ENCODE measurements at places on chromosomes 6 and 20. TPM values are rescaled to one million over a fixed set of nuclear protein-coding genes. Genes with fewer than 3 reads are reported as not detected.

DNA sequence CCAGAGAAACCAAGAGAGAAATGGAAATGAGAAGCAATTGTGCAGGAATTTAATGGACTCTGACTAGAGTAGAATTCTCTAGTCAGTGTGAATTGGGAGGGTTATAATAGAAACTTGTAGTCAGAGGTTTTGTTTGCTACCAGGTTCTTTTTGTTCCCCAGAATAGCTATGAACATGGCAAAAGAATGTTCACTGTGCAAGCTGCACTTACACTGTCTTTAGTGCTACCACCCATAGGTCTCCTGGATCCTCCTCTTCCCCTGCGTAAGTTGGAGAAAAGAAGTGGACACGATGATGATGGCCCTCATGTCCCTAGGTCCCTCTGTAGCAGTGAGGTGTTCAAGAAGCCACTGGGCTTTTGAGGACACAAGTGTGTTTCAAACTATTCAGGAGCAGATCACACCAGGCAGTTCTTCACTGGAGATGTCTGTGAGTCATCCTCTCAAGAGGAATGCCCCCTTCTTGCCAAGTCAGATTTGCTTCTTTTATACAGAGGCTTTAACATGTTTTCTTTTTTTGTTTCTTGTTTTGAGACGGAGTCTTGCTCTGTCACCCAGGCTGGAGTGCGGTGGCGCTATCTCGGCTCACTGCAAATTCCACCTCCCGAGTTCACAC, 47.6 kb upstream of the SMIM8 start:
- peak; percentile 51 for DNase-seq

DNA sequence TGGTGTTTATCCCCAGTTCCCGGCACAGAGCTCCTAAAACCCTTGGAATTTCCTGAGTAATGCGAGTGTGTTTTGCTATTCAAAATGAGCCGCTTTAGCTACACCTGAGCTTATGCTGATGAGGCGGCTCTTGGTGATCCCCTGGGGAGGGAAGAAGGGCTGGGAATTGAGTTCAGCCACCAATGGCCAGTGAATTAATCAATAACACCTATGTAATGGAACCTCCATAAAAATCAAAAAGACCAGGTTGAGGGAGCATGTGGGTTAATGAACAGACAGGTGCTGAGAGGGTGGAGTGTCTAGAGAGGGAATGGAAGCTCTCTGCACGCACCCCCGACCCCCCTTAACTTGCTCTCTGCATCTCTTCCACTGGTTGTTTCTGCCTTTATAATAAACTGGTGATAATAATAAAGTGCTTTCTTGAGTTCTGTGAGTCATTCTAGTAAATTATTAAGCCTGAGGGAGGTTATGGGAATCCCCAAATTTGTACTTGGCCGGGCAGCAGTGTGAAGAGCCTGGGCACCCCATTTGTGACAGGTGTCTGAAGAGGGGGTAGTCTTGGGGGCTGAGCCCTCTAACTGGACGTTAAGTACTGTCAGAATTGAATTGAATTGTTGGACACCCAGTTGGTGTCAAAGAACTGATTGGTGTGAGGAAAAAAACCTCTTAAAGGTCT, 24.6 kb upstream of the SERPINB1 start:
- DNase-seq, result no peak

Gene PARD6B
- 0.71 TPM for polyA plus RNA-seq

DNA sequence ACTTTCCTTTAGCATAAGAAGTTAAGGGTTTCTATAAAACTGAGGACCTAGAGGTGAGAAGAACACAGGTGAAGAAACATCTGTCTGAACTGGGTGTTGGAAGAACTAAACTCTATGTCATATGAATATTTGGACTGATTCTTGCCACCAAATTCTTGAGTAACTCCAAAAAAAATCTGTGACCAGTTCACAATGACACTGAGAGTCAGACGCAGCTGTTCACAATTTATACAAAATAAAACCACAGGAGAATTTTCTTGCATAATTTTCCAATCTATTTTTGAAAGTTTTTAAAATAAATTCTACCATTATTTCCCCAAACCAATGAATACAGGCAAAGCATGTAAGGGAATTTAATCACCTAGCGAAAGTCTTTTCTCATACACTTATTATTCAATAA, 148.1 kb upstream of the TCF21 start:
- no peak for DNase-seq

GRCh38 chr6:5850848-5851255, 155.9 kb downstream of the NRN1 start:
- DNase-seq, result no peak

Gene SLC44A4
- 0.12 TPM for polyA plus RNA-seq

GRCh38 chr6:87879132-87879861, 168.3 kb upstream of the SPACA1 start:
- no peak for DNase-seq

- no peak for DNase-seq
Observed at GRCh38 chr20:41669708-41670263, 51.6 kb upstream of the CHD6 start.

- no peak for DNase-seq
Observed at GRCh38 chr6:84657486-84657885, 106.9 kb downstream of the TBX18 start.

Gene BCKDHB
- 21.3 TPM for polyA plus RNA-seq

Gene TTLL9
- not detected for polyA plus RNA-seq

GRCh38 chr6:160258346-160259142, at the start of gene SLC22A2:
Gene SLC22A2, minus strand, starts transcription at chr6:160258821. Its CDS starts 64 bp downstream, at chr6:160258757.
- DNase-seq, result no peak

DNA sequence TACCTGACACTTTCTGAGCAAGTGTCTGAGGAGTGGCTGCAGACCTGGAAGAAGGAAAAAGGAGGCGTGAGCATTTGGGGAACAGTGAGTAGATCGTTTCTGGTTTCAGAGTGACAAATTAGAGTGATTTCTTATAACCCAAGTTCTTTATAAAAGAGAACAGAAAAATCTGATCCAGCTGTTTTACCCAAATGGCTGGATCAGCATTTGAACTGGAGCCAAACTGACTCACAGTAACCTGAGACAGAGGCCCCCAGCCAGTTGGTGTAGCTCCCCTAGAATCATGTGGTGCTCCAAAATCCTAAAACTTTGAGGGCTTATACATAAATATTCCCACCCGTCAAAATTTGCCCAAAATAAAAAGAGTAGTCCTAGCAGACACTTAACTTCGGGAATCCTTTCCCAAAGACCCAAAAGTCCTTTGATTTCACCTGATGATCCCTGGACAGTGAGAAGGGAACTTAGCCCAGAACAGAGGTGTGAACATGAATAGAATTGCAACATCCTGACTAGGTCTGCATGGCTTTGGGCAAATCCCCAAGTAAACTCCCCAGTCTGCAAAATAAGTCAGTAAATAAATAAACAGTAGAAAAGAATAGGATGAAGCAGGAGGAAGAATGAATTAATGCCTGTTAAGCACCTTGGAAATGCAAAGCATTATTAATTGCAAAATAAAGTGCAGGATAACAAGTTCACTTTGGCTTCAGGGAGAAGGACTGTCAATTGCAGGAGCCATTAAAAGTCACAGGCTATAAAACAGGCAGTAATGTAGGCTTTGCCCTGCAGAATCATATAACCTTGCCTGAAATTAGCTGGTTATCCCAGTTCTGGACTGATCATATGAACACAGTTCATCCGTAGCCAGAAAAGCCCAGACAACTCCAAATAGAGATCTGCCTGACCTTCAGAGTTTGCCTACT, 262.0 kb upstream of the JARID2 start:
- no peak for DNase-seq

Gene ID4
- 0.32 TPM for polyA plus RNA-seq

Gene KCNB1
- 0.04 TPM for polyA plus RNA-seq

GRCh38 chr20:11267762-11268335, 594.0 kb upstream of the JAG1 start:
- DNase-seq, result no peak

DNA sequence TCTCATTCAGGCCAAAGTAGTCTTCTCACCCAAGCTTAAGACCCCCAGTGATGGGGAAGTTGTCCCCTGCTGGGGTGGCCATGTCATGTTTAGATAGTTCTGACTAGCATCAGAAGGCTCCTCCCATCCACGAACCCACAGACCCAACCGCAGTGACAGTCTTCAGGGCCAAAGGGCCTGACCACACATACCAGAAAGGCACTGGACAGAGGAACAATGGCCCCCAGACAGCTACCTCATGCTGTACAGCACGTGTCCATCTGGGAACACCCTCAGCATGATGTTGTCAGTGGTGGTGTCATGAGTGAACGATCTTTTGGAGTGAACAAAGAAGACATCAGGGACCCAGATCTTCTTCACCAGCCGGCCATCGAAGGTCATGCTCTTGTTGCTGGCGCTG, 46.3 kb downstream of the GABRR2 start:
- no peak for DNase-seq
